NB4 (cell line): ENCODE measurements at places on chromosomes 6 and 20.

DNA sequence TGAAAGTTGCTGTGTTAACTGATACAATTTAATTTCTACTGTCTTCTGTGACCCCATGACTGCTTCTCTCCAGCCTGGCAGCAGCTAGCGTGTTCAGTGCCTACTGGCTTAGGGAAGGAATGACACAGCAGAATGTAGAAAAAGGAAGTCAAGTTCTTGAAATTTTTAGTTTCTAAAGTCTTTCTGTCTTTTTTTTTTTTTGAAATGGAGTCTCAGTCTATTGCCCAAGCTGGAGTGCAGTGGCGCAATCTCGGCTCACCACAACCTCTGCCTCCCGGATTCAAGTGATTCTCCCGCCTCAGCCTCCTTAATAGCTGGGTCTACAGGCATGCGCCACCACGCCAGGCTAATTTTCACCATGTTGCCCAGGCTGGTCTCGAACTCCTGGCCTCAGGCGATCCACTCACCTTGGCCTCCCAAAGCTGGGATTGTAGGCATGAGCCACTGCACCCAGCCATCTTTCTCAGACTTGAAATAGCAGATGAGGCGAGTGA lies 39.3 kb downstream of the PCNA start:
- peak; percentile 96 for DNase-seq

GRCh38 chr6:75757295-75757694 lies 8.3 kb downstream of the MYO6 start:
- no peak for DNase-seq

DNA sequence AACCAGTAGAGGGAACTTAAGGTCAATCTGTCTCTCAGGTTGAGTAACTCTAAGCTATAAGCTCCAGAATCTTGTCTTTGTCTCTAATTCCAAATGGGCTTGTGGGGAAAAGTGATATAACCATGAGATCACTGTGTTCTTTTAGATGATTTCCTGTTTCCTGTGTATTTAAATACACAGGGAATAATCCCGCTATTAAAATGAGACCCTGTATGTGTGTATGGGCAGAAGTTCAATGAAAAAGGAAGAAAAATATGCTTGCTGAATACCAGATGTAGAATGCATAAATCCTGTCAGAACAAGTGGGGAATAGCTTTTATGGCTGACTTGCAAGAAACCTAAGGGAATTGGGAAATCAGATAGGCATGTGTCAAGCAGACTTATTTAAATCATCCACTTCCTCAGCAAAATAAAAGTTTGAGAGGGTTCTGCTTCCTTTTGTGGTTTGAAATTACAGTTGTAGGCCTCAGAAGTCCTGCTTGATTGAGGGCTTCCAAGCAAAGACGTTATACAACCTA lies 164.7 kb upstream of the PDE7B start:
- peak; percentile 35 for DNase-seq

DNA sequence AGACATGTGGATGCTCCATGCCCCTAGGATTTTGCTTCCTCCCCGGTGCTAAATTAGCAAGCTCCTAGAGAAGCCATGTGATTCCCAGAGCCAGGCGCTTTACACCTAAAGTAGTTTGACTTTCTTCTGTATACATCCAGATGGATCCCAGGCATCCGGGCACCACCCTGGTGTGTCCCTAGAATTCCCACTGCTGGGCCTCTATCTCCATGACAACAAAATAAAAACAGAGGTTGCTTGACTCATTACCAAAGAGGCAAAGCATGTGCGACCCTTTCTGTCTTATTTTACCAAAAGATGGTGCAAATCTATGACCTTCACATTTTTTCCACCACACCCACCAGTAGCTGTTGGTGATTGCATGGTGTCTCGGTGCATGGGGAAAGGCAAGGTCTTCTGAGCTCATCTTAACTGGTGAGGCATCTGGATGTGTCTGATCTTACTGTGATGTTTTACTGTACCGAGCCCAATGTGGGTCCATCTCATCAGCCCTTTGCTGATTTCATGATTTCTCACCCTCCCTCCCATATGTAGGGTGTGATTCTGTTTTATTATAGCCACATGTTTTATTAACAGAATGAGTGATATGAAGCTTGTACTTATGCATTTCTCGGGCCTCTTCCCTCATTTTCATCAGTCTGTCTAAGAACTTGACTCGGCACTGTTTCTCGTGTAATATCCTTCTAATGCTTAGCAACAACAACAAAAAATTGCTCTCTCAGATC lies 27.4 kb upstream of the VAPB start:
- no peak for DNase-seq

- no peak for DNase-seq
Measured at GRCh38 chr20:38377039-38377685, 30.9 kb downstream of the LBP start.

DNA sequence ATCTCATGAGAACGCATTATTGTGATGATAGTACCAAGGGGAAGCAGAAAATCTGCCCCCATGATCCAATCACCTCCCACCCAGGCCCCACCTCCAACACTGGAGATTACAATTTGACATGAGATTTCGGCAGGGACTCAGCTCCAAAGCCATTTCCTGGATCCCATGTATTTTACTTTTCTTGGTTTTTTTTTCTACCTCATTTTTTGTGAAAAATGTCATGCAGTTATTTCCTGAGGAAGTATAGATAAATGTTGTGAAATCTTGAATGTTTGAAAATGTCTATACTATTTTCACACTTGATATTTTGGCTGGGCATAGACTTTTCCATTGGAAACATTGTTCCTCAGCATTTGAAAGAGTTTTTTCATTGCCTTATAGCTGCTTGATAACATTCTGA lies 9.1 kb upstream of the BRPF3 start:
- no peak for DNase-seq

GRCh38 chr6:156686301-156686994 lies 90.7 kb upstream of the ARID1B start:
- peak; percentile 50 for DNase-seq

GRCh38 chr20:16069389-16070010 lies 503.7 kb downstream of the KIF16B start:
- peak; percentile 1 for DNase-seq

DNA sequence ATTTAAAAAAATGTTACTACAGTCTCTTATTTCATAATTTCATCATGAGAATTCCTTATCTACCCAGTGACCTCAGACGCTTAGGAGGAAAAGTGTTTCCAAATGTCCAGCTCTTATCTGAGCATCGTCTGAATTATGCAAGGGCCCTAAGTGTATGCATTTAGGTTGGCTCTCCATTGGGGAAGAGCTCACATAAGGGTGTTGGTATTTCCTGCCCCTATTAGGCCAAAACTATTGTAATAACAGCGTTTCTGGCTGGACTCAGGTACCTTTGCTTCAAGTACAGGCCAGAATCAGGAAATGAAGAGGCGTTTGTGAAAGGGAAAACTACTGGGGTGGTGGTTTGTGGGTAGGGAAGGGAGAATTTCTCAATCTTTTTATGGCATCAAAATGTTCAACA lies 40.4 kb upstream of the SGK1 start:
- peak; percentile 65 for DNase-seq

DNA sequence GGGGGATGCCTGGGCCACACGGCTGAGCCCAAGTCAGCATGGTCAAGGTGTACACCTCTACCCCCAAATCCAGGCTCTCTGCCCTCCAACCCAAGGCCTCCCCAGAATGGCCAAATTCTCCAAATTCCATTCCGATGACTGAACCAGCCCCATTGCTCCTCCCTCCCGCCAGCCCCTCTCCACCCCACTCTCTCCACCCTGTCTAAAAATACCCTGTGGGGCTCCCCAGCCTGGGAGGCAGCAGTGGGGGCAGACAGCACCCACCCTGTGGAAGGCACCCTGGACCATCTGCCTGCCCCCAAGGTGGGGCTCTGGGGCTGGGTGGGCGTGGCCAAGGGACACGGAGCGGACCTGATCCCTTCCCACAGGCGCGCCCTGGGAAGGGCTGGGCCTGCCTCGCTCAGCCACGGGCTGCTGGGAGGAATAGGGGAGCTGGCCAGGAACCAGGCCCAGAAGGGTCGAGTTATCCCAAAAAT lies 11.4 kb downstream of the TEAD3 start:
- DNase-seq: no peak

DNA sequence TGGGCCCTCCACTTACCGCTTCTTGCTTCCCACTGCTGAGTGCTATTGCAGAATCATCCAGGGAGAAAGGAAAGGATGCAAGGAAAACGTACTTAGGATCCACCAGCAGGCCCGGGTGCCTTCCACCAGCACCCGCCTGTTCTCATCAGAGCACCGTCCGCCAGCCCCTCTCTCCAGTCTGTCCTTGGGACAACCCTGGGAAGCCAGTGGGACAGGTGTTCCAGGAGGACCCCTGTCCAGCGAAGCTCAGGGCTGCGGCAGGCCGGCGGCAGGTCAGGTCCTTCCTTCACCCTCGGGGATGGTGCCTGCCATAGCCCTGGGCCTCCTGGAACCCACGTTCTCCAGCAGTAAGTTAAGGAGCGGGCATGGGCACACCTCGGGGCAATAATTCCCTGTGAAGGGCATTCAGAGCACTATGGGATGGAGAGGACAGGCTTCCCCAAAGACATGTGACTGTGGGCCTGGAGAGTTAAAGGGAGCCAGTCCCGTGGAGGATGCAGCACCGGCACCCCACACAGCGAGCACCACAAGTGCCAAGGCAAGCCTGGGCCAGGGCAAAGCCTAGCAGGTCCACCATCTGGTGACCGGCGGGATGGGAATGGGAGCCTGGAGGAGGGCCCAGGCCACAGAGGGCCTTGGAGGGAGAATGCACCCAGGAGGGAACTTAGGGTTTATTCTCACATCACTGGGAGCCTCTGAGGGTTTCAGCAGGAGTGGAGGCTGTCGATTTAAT lies 396.7 kb downstream of the TAF4 start:
- no peak for DNase-seq

- DNase-seq: peak; percentile 84
Measured at GRCh38 chr6:30722280-30723112, 2.3 kb downstream of the TUBB start.

DNA sequence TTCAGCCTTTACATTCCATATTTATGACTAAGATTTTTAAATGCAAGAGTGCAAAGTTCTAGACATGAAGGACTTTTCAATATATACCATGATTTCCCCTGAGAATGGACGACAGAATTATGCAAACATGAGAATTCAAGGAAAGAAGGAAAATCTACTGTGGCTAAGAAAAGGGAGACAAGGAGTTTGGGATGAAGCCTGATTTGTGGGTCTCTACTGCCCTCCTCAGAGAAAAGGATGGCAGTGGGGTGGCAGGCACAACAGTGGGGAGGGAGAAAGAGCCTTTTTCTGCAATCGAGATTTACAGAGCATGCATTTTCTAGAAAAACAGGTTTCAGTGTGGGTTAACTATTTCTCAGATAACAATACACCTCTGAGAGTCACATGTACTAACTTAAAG lies 466.9 kb upstream of the NRSN1 start:
- DNase-seq: peak; percentile 7

DNA sequence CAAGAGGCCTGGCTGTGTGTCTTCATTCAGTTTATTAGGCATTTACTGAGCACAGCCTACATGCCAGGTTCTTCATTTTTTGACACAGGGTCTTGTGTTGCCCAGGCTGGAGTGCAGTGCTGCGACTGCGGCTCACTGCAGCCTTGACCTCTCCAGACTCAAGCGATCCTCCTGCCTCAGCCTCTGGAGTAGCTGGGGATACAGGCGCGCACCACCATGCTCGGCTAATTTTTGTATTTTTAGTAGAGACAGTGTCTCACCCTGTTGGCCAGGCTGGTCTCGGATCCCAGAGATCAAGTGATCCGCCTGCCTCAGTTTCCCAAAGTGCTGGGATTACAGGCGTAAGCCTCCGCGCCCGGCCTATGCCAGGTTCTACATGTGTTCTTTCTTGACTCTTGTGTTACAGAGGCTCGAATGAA lies 601 bp upstream of the ATRN start:
- peak; percentile 29 for DNase-seq

- DNase-seq: no peak
Measured at GRCh38 chr6:131303338-131303930, 168.2 kb downstream of the AKAP7 start.

GRCh38 chr6:40131675-40132074 lies 197.4 kb upstream of the MOCS1 start:
- DNase-seq: peak; percentile 75

DNA sequence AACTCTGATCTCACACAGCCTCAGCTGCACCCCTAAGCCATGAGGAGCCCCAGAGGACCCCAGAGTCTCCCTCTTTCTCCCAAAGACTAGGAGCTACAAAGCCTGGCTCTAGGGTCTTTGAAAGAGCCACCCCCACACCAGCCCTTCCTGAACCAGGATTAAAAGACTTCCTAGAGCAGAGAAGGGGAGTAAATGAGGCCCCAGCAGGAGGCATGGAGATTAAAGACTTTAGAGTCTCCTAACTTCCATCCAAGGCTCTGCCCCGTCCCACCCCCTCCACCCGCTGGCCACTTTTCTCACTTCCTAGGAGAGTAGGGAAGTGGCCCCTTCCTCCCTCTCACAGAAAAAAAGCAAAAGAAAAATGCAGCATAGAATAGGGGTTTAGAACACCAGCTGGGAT lies 1.7 kb downstream of the PREX1 start:
- DNase-seq: peak; percentile 57

DNA sequence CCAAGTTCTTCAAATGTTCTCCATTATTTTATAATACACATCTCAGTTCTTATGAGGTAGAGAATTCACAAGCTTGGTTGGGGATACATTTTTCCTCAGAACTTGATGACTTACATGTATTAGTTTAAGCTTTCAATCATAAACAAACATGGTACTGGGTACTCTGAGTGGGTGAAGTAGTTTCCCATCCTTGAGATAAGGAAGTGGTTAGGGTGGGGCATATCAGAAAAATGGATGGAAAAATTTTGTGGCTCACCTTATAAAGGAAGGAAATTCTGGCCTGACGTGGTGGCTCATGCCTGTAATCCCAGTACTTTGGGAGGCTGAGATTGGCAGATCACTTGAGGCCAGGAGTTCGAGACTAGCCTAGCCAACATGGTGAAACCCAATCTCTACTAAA lies 52.0 kb downstream of the CD164 start:
- DNase-seq: no peak

GRCh38 chr6:2127484-2127911 lies 117.9 kb downstream of the GMDS start:
- no peak for DNase-seq
